ENCODE measurements at places on chromosomes 2 and 18.

- no peak for DNase-seq
Measured at GRCh38 chr2:920573-920972, 30.1 kb upstream of the SNTG2 start.

DNA sequence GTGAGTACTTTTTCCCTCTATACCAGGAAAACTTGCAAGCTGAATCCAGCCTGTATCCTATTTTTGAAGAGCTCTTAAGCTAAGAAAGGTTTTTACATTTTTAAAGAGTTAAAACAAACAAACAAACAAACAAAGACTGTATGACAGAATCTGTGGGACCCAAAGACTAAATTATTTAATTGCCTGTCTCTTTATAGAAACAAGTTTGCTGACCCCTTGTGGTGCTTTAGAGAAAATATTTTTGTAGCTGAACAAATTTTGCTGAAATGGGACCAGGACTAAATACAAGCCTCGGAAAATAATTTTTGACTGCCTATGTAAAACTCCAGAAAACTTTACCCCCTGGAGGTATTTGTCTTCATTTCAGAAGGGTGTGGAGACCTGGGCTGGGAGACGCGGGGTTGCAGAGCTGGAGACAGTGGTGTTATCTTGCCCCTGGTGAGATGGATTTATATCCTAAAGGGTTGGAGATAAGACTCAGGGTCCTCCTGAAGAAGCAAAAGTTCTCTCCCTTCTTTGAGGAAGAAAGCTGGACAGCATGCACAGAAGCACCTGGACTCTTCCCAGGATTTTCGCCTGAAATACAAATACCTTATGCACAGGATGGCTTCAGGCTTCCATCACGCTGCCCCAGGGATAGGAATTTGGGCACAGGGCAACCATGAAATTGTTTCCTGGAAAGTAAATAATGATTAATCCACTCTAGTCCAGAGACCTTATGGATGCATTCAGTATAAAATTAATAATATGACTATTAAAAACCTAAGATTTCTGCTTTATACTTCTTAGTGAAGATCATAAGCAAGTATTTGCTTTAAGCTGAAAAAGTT is 54.3 kb downstream of the TMX3 start:
- no peak for DNase-seq

- peak; percentile 70 for DNase-seq
Measured at GRCh38 chr2:64644458-64645382, 9.0 kb downstream of the SERTAD2 start.

- no peak for DNase-seq
Measured at GRCh38 chr2:31049916-31050588, 88.2 kb downstream of the GALNT14 start.

- no peak for DNase-seq
Measured at GRCh38 chr2:168666339-168666738, 136.1 kb upstream of the NOSTRIN start.

DNA sequence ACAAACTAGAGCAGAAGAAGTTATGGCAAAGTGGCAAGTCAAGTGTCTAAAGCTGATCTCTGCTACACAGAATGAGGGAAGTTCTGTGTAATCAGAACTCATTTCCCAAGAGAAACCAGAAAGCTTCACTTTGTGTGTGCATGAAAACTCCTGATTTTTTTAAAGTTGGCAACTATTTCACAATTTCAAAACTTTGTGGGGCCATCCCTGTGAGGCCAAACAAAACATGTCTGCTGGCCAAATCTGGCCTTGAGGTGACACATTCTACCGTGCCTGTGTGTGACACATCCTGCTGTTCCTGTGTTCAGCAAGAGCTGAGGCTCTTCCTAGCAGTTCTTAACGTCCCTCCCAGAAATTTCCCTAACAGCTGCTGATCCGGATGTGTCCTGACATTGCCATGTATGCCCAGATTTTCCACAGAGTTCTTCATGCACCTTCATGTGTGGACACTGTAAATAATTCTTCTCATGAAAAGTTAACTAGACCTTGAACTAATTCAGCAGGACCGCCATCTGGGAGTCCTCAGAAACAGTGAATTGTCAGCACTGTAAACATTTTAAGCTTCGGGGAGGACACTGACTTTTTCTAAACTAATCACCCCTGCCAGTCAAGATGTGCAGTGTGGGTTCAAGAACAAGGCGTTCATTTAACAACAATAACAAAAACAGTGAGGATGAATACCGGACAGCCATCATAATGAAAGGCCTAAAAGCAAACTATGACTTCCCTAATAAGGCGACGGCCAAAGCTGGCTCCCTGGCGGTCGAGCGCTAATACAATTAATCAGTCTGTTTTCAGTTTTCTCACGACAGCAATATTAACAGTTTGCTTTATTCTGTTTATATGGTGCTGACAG is 99.0 kb downstream of the PLEKHM3 start:
- no peak for DNase-seq

DNA sequence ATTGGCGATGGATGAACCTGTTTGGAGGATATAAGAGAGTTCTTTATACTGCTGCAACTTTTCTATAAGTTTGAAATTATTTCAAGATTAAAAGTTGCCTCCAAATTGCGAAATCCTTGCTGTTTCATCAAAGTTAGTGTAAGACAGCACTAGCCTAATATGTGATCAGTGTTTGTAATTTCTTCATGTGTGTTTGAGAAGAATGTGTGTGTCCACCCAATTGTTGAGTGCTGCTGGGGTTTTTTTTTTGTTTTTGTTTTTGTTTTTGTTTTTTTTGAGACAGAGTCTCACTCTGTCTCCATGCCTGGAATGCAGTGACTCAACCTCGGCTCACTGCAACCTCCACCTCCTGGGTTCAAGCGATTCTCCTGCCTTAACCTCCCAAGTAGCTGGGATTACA is 33.4 kb downstream of the CDK15 start:
- no peak for DNase-seq

DNA sequence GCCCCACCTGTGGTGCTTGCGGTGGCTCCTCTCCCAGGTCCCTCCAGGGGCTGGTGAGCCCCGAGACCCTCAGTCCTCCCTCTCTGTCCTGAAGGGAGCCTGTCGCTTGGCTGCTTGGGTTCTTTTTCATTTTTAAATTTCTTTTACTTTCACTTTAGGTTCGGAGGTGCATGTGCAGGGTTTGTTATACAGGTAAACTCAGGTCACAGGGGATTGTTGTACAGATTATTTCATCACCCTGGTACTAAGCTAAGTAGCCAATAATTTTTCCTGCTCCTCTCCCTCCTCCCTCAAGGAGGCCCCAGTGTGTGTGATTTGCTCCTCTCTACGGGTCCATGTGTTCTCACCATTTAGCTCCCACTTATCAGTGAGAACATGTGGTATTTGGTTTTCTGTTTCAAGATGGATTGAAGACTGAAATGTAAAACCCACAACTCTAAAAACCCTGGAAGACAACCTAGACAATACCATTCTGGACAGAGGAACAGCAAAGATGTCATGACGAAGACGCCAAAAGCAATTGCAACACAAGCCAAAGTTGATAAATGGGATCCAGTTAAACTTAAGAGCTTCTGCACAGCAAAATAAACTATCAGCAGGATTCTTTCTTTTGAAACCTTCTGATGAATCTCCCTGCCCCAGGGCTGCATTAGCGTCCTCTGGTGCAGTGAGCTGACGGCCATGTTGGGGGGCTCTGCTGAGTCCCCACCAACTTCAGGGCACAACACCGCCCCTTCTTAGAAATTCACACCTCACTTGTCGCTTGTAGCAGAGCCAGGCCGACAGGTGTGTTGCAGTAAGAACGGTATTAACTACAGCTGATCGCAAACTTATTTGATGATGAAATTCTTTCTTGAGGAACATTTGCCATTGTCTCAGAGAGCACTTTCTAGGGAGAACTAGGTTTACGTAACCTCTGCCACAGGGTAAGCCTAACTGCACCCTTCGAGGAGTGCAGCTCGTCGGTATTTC is 135.3 kb downstream of the ZNF236 start:
- DNase-seq: no peak

GRCh38 chr2:152411154-152411553 is 76.2 kb downstream of the FMNL2 start:
- DNase-seq: no peak

DNA sequence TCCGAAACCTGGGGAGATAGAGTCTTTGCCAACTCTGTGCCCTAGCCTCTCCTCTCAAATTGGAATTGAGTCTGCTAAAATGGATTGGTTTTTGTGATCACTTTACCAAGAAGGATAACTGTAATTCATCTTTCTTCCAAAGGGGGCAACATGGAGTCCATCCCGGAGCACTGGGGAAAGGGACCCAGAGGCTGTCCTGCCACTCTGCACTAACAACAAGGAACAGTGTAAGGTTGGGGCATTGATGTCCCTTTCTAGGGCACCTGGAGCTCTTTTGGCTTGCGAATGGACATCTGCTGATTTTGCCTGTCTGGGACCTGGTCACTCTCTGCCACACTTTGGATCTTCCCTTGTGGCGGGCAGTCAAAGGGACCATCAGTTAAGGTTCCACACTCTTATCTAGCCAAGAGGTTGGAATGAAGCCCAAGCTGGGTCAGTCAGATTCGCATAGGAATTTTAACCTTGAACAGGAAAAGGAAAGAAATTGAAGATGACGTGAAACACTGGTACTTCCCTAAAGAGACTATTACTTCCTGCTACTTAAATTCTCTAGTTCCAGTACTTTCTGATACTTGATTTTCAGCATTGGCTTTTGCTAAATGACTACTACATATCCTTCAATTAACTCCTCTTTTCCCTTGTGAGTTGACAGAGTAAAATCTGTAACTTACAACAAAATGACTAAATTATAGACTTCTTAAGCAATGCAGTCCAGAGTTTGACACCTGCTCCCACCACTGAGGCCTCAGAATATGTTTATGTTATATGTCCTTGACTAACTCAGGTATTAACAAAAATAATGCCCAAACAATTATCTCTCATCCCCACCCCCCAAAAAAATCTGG is 64.7 kb upstream of the KLF7 start:
- no peak for DNase-seq

DNA sequence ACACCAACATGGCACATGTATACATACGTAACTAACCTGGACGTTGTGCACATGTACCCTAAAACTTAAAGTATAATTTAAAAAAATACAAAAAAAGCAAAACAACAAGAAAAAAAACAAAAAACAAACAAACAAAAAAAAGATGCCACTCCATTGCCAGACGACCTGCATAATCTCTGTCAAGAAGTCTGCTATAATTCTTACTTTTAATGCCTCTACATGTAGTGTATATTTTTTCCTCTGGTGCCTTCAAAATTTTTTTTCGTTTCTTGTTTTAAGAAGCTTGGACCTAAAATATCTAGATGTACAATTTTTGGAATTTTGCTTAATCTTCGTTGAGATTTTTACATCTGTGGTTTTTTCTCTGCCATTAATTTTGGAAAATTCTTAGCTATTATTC is 235.6 kb upstream of the ZNF521 start:
- no peak for DNase-seq

DNA sequence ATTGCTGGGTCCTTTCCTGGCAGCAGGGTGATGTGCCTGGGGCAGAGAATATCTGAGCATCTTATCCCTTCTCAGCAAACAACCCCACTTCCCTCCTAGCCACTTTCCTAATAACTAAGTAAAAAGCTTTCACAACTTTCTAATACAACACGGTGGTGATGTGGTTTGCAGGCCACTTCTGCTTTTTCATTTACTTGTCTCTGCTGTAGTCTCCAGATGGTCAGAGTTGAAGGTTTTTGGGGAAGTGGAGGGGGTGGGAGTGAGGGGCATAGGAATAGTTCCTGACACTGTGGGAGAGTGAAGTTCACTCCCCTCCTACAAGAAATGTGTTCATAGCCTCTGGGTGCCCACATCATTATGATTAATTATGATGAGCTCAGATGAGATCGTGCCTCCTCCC is 11.6 kb downstream of the OXER1 start:
- no peak for DNase-seq

GRCh38 chr18:74631623-74632350 is 34.1 kb downstream of the ZNF407 start:
- DNase-seq: no peak

DNA sequence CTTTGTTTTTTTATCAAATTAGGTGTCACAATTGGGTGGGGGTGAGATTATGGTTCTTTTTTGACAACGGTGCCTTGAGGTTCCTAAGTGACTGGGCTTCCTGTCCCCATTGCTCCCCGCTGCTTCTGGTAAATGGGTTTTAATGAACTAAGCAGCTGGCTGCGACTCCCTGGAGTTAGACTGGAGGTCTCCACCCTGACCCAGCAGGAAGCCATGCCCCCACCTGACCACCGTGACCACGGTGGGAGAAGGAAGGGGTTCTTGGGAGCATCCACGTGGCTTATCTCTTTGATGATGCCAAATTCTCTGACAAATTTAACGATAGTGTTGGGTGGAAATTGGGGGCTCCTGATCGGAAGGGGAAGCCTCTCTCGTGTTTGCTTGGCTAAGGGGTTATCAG is 12.2 kb downstream of the CNDP2 start:
- no peak for DNase-seq

DNA sequence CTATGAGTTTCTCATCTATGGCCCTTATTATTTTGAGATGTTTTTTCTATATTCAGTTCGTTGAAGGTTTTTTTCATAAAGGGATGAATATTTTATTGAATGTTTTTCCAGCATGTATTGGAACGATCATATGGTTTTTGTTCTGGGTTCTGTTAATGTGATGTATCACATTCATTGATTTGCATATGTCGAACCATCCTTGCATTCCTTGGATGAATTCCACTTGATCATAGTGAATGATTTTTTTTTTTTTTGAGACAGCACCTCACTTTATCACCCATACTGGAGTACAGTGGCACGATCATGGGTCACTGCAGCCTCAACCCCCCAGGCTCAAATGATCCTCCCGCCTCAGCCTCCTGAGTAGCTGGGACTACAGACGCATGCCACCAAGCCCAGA is 5.5 kb upstream of the NEMP2 start:
- DNase-seq: no peak

- DNase-seq: no peak
Measured at GRCh38 chr2:174985614-174986013, 19.6 kb downstream of the CHN1 start.

DNA sequence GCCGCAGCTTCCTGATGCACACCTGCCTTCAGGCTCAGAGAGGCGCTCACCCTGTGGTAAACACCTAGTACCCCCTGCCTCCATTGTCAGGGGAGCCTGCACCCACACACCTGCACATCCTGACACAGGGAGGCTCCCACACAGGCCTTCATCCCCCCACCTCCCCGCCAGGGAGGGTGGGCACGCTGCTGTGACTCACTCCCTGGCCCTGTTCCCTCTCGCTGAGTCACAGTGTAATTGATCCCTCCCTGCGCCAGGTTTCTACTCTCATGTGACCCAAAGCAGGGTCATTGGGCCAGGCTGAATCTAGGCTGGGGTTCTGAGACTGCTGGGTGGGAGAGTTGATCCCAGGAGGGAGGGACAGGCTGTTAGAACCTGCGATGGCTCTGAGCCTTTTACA is 8.5 kb upstream of the CELF4 start:
- DNase-seq: no peak
